ENCODE measurements at places on chromosomes 2 and 18. TPM values are rescaled to one million over a fixed set of nuclear protein-coding genes. Genes with fewer than 3 reads are reported as not detected.

Gene ZNF24
- 67.6 TPM for polyA plus RNA-seq

Gene AMER3
- not detected for polyA plus RNA-seq

Gene CRYGC
- polyA plus RNA-seq: not detected

Gene MAP3K19
- polyA plus RNA-seq: not detected

Gene DYSF
- polyA plus RNA-seq: not detected

Gene CPO
- polyA plus RNA-seq: not detected

- DNase-seq: no peak
Observed at GRCh38 chr2:4693266-4693665, 989.9 kb downstream of the DCDC2C start.

DNA sequence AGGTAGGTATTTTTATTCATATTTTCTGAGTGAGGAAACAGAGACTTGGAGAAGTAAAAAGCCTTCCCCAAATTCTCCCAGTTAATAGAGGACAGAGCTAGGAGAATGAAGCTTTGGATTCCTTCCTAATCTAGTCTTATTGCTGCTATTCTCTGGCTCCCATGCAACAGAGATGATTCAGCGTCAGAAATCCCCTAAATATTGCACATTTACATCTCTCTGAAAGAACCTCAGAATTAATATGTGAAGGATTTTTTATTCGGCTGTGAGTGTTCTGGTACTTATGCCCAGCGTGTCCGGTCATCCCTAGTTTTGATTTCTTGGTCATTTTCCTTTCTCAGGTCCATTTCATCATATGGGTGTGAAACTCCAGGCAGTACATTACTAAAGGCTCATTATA, 91.2 kb upstream of the SESTD1 start:
- DNase-seq: no peak

DNA sequence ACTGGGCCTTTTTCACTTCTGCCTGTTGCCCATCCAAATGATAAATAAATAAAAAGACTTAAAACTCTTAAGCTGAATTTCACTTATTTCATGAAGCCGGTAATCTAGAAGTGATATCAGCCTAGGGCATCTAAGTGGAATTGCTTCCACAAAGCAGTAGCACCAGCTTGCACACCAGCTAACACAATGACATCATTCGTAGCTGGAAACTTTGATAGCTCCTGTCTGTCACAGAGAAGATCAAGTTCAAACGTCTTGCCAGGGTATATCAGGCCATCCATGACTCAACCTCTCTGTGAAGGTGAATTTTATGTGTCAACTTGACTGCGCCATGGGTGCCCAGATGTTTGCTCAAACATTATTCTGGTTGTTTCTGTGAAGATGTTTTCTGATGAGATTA, 161.7 kb upstream of the MYT1L start:
- DNase-seq: no peak

DNA sequence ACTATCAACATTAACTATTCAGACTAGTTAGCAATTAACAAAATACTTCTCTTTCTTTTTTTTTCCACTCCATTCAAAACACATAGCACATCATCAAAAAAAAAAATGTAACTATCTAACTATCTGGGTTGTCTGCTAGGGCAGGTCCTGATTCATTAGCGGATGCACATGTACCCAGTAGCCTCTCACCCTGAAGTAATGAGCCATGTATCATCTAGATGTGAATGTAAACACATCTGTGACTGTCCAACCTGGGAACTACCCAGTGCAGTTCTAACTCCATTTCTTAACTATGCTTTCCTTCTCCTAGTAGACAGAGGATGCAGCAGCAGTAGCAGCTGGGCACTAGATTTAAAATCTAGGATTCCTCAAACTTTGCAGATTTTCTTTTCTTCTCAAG, 183.1 kb upstream of the PIK3C3 start:
- no peak for DNase-seq

- no peak for DNase-seq
Observed at GRCh38 chr2:23019476-23019875, 365.5 kb upstream of the KLHL29 start.

GRCh38 chr2:70645733-70646419, 92.2 kb upstream of the TGFA start:
- DNase-seq: no peak

- no peak for DNase-seq
Observed at GRCh38 chr18:64528646-64529045, 379.8 kb upstream of the LINC00305 start.

DNA sequence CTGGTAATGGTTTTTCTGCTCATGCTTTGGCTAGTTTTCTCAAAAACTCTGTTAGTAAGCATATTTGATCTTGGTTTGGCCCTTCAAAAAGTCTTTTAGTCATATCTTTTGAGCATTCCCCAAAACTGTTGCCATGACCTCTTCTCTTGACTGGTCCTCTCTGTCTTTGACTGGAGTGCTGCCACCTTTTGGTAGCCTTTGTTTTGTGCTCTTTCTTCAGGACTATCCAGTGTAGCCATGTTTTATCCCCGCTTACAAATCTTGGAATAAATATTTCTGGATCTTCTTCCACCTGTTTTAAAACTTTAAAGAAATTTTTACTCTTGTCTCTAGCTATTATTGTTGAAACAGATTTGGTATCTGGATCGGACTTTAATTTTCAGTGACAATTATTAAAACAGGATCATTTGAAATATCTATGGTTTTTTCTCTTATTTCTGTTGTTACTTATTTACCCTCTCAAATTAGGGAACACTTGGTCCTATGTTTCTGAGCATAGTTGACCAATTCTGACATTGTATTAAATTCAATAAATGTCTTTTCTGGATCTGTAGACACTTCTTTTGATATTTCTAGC, 965 bp upstream of the ELOA2 start:
- DNase-seq: no peak

GRCh38 chr2:37653805-37654378, 17.6 kb downstream of the CDC42EP3 start:
- no peak for DNase-seq

DNA sequence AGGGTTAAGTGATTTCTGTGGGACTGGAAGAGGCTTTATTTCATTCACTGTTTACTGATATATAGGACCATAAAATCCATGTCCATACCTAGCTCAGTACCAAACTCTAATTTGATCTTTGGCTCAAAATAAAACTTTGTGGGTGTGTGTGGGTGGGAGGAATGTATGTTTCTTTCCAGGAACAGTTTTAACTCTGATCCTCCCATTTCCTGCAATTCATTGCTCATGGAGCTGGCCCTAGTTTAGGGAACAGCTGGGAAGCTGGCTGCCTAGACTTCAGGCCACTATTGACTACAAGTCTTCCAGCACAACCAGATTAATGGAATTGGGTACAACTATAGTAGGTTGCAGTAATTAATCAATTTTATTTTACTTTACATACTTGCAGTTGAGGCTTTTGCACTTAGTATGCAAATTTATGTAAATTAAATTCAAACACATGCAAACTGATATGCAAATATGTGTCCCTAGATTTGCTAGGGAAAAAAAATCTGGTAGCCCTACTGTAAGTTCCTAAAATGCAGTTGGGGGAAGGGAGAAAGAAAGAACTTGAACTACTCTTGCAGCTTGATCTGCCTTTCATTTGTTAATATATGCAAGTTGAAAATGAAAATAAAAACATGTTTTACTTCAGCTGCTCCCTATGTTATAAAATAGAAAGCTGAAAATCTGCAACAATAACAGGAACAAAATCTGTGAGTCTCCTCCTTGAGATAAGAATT, 1070.3 kb upstream of the CELF4 start:
- DNase-seq: no peak

GRCh38 chr2:4898706-4899105, 793.5 kb upstream of the SOX11 start:
- no peak for DNase-seq

DNA sequence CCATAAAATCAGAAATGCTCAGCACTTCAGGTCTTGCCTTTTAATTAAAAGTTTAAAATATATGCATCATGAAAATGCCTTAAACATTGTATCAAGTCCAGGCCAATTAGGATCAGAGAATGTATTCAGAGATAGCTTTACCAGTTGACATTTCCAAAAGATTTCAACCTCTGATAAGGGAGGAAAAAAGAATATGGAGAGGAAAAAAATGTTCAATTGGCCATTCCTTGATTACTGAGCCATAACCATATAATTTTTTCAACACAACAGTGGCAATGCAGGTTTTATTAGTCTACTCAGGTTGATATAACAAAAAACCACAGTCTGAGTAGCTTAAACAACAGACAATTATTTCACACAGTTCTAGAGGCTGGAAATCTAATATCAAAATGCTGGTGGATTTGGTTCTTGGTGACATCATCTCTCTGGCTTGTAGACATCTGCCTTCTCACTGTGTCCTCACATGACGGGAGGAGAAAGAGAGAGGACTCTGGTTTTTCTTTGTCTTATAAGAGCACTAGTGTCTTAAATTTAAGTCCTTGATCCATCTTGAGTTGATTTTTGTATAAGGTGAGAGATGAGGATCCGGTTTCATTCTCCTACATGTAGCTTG, 111.9 kb downstream of the IRS1 start:
- no peak for DNase-seq

DNA sequence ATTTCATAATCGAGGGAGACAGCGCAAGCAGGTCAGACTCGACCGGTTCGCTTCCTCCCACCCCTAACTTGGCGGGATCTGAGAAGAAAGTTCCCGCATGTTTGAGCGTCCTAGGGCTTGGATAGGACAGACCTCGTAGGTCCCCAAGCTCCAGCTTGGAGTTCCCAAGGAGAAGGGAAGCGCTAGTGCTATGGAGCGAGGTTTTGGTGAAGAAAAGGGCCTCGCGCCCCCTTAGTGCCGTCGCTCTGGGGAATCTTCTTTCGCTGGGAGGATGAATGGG, 11.6 kb upstream of the SKOR2 start:
- no peak for DNase-seq

DNA sequence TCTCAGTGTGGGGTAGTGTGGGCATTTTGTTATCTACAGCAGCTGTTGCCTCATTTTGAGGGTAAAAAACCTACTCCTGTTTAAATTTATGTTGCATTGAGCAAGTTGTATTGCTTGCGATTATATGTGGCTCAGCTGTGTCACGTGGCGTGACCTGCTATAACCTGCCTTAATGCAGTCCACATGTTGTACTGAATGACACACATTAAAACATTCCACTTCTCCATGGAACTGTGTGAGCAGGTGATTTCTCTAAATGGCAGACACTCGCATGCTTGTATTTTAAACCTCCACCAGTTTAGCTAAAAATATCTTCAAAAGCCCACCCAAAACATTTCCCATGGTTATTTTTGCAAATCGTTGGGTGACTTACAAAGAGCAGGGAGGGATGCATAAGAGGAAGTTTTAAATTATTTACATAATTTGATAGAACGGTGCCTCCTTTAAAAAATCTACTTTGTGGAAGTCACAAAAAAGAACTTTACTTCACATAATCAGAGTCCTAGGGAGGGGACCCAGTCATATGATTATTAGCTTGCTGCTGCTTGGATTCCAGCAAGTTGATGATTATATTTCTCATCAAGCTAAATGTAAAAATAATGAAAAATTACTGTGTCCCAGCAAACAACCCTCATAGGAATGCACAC, 163.3 kb upstream of the ZEB2 start:
- no peak for DNase-seq

DNA sequence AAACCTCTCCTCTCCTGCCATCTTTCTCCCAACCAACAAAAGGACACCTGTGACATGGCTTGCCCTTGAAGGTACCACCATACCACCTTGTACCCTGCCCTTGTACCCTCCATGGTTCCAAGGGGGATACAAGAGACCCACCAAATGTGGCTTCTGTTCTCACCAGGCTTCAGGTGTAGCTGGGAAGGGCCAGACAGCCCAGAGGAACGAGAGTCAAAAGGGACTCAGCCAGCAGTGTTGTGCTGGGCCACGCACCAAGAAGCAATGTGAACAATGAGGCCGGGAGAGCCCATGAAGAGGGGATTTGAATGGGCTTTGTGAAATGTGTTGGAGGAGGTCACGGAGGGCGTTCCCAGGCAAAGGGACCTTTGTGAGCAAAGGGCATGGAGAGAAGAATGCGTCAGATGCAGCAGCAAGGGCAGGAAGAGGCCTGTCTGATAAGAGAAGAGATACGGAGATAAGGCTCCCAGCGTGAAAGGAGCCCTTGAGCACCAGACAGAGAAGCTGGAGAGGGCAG, 48.6 kb downstream of the PLB1 start:
- no peak for DNase-seq

GRCh38 chr2:98896416-98896815, 39.6 kb downstream of the CRACDL start:
- no peak for DNase-seq

DNA sequence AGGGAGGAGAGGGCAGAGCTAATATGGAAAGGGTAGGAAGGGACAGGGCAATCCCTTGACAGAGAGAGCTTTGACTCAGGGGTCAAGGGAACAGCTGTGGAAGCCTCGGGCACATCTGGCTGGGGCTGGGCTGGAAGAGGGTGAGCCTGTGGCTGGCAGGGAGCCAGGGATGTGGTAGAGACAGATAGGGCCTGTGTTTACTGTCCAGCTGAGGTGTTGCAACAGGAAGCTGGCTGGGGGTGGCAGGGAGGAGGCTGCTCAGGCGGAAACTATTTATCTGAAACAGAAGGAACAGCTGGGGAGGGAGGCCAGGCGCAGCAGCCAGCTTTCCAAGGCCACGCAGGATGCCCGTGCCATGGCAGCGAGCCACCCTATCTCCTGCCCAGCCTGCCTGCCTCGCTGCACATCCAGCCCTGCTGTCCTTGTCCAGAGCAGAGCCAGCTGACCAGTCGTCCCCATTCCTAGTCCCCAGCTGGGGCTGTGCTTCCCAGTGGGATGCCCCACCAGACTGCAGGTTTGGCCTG, 264.7 kb downstream of the CYP26B1 start:
- no peak for DNase-seq

DNA sequence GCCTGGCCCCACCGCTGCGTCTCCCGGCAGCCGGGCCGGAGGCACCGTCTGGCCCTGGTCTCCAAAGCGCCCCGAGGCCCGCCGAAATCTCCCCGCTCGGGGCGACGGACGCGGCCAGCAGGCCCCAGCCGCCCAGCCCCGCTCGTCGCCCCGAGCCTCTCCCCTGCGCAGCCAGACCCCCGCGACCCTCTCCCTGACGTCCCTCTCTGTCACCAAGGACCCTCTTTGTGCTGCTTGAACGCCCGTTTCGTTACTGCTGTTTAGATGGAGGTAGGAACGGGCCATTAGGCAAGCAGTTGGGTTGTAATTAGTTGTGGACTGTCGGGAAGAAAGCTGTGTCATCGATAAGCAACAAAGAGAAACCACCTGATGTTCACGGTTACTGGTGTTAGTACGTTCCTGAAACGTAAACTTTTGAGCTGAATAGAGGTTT, 686 bp downstream of the UBXN4 start:
- peak; percentile 43 for DNase-seq

GRCh38 chr2:145043399-145043834, 523.5 kb upstream of the ZEB2 start:
- DNase-seq: no peak

DNA sequence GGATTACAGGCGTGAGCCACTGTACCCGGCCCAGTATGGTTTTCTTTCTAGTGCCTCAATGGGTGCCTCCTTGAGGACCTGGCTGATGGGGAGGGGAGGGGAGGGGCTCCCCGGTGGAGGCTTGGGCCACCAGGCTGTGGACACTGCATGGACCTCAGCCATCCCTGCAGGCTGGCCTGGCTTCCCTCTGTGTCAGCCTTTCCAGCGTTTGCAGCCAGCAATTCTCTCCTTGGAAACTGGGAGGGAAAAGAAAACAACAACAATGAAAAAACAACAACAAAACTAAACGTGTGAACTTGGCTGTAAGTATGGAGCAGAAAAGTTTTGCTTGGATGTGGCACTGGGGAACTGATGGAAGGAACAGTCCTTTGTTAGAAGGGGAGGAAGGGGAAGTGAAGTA, 159.3 kb downstream of the GLI2 start:
- no peak for DNase-seq

- no peak for DNase-seq
Observed at GRCh38 chr2:47265751-47266231, 110.7 kb upstream of the STPG4 start.
